ENCODE measurements at places on chromosomes 11 and 22.

GRCh38 chr22:49783926-49784629 is 43.6 kb downstream of the BRD1 start:
- peak; percentile 74 for DNase-seq

- DNase-seq, result no peak
Observed at GRCh38 chr11:129141748-129142523, 50.2 kb downstream of the ARHGAP32 start.

GRCh38 chr11:121807051-121807450 is 309.0 kb downstream of the BLID start:
- DNase-seq, result no peak

GRCh38 chr11:63839508-63840355 is 822 bp downstream of the MARK2 start:
- DNase-seq, result no peak

DNA sequence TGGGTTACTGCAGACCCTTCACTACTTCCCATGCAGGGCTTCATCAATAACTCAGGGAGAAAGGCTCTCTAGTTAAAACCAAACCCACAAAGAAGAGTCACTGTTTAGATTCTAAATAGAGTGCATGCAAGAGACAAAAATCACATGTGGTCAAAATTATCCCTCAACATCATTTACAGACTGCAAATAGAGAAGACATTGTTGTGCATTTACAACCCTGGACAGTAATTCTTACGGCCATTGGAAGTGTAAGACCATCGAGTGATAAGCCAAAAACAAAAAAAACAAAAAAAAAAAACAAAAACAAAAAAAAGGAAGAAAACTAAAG is 93.4 kb downstream of the RASSF10 start:
- DNase-seq, result no peak

GRCh38 chr11:16959602-16960001 is 54.6 kb downstream of the PLEKHA7 start:
- DNase-seq, result no peak

GRCh38 chr11:82671451-82671850 is 62.2 kb downstream of the FAM181B start:
- DNase-seq, result no peak

DNA sequence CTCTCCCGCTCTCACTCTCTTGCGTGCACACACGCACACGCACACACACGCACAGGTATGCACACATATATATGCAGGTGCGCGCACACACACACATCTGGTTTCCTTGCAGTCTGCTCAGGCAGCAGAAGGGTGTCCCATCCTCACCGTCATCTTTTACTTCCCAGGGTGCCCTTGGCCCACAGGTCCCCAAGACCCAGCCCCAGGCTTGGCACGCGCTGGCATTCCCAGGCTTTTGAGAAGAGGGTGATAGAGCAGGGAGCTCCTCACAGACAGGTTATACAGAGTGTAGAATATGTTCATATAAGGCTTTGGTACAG is 52.0 kb upstream of the SPATA19 start:
- no peak for DNase-seq

Data from chondrocyte (in vitro differentiated cells).